ENCODE measurements at places on chromosomes 11 and 22.

GRCh38 chr11:47052165-47052564 lies 115.6 kb downstream of the CSTPP1 start:
- DNase-seq: no peak

- no peak for DNase-seq
These were observed 2.0 kb downstream of the PNPLA5 start for GRCh38 chr22:43889860-43890253.

DNA sequence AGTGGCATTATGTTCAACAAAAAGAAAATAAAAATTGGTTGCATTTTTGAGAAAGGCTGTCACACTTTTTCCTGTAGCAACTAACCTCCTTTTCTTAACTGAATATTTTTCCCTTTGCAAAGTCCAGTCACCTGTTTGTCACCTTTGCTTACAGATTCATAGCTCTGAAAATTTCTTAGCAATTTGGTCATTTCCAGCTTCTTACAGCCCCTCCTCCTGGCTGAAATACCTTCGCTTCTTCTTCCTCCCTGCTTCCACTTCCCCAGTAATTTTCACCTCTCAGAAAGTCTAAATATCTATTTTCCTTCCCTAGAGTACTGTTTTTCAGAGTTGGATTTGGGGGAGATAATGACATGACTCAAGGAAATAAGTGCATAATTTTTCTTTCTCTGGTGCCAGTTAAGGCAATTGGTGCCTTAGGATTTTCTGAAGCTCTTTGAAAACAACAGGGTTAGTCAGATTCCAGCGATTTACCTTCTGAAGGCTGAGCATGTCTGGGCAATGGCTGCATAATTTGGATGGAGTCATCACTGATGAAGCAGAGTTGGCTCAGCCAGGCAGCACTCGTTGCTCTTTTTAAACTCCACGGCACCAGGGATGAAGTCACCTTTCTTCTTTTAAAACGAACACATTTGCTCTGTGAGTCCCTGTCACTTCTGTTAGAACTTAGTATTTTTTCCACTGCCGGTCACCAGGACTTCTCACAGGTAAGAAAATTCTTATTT lies 62.1 kb upstream of the AMOTL1 start:
- no peak for DNase-seq

GRCh38 chr22:19242699-19243098 lies 48.8 kb downstream of the CLTCL1 start:
- DNase-seq: no peak

DNA sequence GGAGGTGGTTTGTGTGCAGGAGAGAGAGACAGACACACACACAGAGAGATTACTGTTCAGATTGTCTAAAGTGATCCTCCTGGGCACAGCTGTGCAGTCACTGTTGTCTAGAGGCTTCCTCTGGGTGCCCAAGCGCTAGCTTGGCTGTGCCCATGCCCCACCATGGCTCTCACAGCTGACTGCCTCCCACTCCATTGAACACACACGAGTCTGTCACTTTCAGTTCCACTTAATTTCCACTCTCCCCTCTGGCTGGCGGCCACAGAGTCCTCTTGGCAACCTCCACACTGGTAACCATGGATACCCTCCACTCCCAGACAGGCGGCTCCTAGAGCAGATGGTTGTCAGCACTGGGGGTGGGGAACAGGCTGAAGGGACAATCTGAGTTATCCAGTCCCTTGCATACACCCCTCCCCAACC lies 29.1 kb downstream of the MAP6 start:
- no peak for DNase-seq

DNA sequence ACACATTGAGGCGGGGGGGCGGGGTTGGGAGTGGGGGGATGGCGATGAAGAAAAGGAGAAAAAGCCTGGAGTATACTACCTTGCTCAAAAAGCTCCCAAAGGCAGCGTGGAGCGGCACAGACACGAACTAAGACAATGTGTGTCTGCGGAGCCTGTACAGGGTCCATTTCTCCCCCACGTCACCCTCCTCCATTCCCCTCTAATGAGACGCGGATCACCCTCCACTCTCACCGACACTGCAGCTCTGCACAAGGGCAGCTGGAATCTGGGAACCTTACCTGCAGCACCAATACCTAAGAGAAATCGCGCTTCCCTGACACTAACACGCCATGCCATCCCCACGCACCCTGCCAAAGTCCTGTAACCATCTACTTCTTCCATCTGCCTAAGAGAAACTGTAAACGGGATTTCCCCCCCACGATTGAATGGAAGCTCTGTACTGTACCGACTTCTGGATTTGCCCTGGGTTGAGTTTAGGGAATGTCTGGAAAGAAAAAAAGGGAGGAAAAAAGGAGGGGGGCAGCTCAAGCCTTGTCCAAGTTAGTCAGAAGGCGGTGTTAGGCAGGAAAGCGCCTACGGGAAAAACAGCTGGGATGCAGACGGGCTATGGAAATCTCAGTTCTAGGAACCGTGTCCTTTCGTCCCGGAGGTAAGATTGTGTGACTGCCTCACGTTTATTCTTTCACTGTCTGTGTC lies 125.7 kb upstream of the C11orf58 start:
- no peak for DNase-seq

DNA sequence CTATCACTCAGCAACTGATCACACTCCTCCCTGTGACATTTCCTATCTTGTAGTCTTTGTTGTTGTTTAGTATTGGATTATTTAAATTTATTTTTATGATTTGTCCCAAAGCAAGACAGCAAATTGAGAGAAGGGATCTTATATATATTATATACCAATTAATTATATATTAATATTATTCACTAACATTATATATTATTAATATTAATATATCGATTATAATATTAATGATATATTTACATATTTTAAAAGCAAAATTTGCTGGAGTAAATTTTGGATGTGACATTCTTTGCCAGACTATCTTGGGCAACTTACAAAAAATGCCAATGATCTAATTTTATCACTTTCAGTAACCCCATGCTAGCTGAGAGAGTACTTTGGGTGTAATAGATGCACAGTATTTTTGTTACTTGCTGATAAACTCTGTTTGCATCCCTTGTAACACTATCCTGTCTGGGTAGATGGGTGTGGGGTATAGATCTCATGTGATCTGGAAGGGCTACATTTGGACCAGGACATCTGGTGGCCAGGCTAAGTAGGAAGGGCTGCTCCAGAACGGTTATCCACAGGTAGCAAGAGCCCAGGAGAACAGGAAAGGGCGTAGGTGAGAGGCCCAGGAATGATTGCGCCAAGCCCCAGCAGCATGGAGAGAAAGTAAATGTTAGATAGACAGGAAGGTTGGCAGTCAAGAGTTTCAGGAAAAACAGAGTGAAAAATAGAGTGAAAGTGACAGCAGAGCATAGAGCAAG lies 608.6 kb upstream of the KIRREL3 start:
- no peak for DNase-seq

GRCh38 chr22:38638728-38639127 lies 17.5 kb downstream of the FAM227A start:
- no peak for DNase-seq
